ENCODE measurements at places on chromosomes 12 and 14. TPM values are rescaled to one million over a fixed set of nuclear protein-coding genes. Genes with fewer than 3 reads are reported as not detected.

The PRPH gene
- total RNA-seq, result not detected

The RIMBP2 gene
- not detected for total RNA-seq

The LGR5 gene
- 55.8 TPM for total RNA-seq

The DEPDC4 gene
- total RNA-seq, result 1.4 TPM

The KLRC2 gene
- 3.0 TPM for total RNA-seq

The CRIP1 gene
- 34.1 TPM for total RNA-seq

All from osteocyte (in vitro differentiated cells).